ENCODE measurements at places on chromosomes 3 and 15. TPM values are rescaled to one million over a fixed set of nuclear protein-coding genes. Genes with fewer than 3 reads are reported as not detected.

The ZMYND10 gene
- 5.9 TPM for total RNA-seq

The CCR8 gene
- not detected for total RNA-seq

The MOBP gene
- total RNA-seq = 0.25 TPM

The DAG1 gene
- 28.0 TPM for total RNA-seq

The OR5H2 gene
- not detected for total RNA-seq

The TMEM207 gene
- total RNA-seq = not detected

The HHATL gene
- total RNA-seq = not detected

The CCDC50 gene
- total RNA-seq = 91.0 TPM

The KCNAB1 gene
- total RNA-seq = 19.9 TPM

The SIDT1 gene
- total RNA-seq = 3.7 TPM

The ZSCAN2 gene
- total RNA-seq = 25.1 TPM

The DNAH12 gene
- 0.74 TPM for total RNA-seq

The TRIM42 gene
- total RNA-seq = not detected

The DISP2 gene
- total RNA-seq = 20.9 TPM

The MITF gene
- 0.98 TPM for total RNA-seq

The HYAL1 gene
- 0.49 TPM for total RNA-seq

The TGM5 gene
- total RNA-seq = not detected

The HRG gene
- not detected for total RNA-seq

The ROPN1B gene
- 0.98 TPM for total RNA-seq

The CCPG1 gene
- total RNA-seq = 30.5 TPM

The LMAN1L gene
- total RNA-seq = not detected

The RTP1 gene
- total RNA-seq = 0.25 TPM

The CD200R1 gene
- 0.25 TPM for total RNA-seq

The SNRPA1 gene
- total RNA-seq = 17.7 TPM

The NOP10 gene
- total RNA-seq = 38.1 TPM

The SATB1 gene
- 86.5 TPM for total RNA-seq

The RTP3 gene
- total RNA-seq = not detected

The SPATA12 gene
- total RNA-seq = not detected

The XYLB gene
- 2.7 TPM for total RNA-seq

The SNX22 gene
- 4.2 TPM for total RNA-seq

The BTLA gene
- 0.25 TPM for total RNA-seq

The ITGA11 gene
- 1.5 TPM for total RNA-seq

The APOD gene
- 7.4 TPM for total RNA-seq

The ALDH1A3 gene
- 3.9 TPM for total RNA-seq

All from temporal lobe (tissue), 4 donors.